ENCODE measurements at places on chromosomes 1 and 21.

DNA sequence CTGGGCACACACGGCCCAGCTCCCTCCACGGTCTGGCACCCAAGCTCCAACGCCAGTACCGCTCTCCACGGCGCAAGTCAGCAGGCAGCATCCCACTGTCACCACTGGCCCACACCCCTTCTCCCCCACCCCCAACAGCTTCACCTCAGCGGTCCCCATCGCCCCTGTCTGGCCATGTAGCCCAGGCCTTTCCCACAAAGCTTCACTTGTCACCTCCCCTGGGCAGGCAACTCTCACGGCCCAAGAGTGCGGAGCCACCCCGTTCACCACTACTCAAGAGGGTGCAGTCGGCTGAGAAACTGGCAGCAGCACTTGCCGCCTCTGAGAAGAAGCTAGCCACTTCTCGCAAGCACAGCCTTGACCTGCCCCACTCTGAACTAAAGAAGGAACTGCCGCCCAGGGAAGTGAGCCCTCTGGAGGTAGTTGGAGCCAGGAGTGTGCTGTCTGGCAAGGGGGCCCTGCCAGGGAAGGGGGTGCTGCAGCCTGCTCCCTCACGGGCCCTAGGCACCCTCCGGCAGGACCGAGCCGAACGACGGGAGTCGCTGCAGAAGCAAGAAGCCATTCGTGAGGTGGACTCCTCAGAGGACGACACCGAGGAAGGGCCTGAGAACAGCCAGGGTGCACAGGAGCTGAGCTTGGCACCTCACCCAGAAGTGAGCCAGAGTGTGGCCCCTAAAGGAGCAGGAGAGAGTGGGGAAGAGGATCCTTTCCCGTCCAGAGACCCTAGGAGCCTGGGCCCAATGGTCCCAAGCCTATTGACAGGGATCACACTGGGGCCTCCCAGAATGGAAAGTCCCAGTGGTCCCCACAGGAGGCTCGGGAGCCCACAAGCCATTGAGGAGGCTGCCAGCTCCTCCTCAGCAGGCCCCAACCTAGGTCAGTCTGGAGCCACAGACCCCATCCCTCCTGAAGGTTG, 97.6 kb downstream of the PIK3R3 start:
- H3K4me1 ChIP-seq, result no peaks in the 10 kb centered on the region
- H3K27me3 ChIP-seq, result no peaks in the 10 kb centered on the region
- H3K27ac ChIP-seq, result no peak overlapping the region
- peaks cover 14% of the 10 kb centered on the region for H3K36me3 ChIP-seq

DNA sequence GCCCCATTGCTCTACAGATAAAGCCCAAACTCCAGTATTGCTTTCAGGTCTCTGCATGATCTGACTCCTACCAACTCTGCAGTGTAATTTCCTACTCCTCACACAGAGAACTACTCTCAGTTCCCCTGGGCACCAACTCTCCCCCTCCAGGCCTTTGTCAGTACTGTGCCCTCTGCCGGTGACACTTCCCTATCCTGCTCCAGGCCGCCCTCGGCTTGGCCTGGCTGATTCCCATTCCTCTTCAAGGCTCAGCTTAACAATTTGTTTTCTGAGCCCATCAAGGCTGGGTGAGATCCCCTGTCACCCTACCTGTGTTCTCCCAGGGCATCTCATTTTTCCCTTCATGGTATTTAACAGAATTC, 2.6 kb downstream of the SLAMF8 start:
- H3K27me3 ChIP-seq, result no peaks in the 10 kb centered on the region
- H3K36me3 ChIP-seq, result no peaks in the 10 kb centered on the region
- no peak overlapping the region for H3K27ac ChIP-seq
- DNase-seq, result no peak
- H3K4me1 ChIP-seq, result peaks cover 4% of the 10 kb centered on the region
- no peak overlapping the region for H3K4me3 ChIP-seq

DNA sequence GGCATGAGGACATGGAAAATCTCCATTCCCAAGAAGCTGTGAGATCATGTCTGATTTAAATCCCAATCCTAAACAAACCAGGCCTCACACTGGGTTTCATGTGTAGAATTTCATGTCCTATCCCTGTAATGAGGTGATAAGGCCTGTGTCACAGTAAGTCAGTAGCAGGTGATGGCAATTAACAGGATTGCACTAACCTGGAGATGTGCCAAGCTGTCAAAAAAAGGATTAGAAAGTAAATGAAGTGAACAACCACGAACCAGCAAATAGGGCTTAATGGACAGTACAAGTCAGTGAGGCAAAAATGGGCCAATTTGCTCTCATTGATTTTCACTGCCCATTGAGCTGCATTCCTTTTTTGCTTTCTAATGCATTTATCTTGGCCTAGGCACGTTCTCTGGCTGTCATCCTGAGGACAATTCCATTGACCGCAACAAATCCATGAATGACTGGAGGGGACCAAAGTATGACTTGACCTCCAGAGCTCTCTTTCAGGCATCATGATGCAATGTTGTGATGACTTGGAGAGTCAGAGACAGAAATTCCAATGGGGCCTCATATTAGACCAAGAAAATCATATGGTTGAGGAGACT, 673.6 kb upstream of the ADGRL2 start:
- no peaks in the 10 kb centered on the region for H3K36me3 ChIP-seq
- H3K4me1 ChIP-seq, result no peaks in the 10 kb centered on the region
- no peaks in the 10 kb centered on the region for H3K27me3 ChIP-seq
- no peak overlapping the region for H3K27ac ChIP-seq
- H3K4me3 ChIP-seq, result no peak overlapping the region
- no peak for DNase-seq

- no peaks in the 10 kb centered on the region for H3K36me3 ChIP-seq
- H3K4me1 ChIP-seq, result no peaks in the 10 kb centered on the region
- H3K27ac ChIP-seq, result no peak overlapping the region
- H3K27me3 ChIP-seq, result no peaks in the 10 kb centered on the region
These were observed 30.0 kb upstream of the SDE2 start for GRCh38 chr1:226029093-226029496.

- no peak for DNase-seq
- H3K4me1 ChIP-seq, result peaks cover 9% of the 10 kb centered on the region
- no peaks in the 10 kb centered on the region for H3K36me3 ChIP-seq
- peaks cover 16% of the 10 kb centered on the region for H3K27me3 ChIP-seq
These were observed 17.7 kb downstream of the RAP1GAP start for GRCh38 chr1:21651214-21652042.

GRCh38 chr1:198986036-198986435, 347.2 kb downstream of the PTPRC start:
- no peak overlapping the region for H3K4me3 ChIP-seq
- no peaks in the 10 kb centered on the region for H3K27me3 ChIP-seq
- H3K4me1 ChIP-seq, result no peaks in the 10 kb centered on the region
- H3K36me3 ChIP-seq, result no peaks in the 10 kb centered on the region
- H3K27ac ChIP-seq, result no peak overlapping the region

DNA sequence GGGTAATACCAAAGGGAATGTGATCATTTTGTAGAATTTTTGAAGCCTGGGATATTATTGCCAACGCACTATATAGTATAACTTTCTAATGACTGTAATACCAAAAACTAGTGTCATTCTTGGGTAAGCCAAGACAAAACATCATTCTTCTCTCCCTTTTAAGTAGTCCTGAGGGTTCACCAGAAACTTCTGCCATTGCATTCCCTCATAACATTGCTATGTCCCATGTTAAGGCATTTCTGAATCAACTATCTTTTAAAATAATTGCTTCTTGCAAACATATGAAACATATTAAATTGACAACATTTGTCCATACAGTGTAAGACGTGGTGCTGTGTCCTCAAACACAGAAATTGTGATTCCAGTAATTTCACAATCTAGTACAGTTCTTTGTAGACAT, 29.9 kb upstream of the C1orf21 start:
- H3K4me3 ChIP-seq, result no peak overlapping the region
- no peak for DNase-seq
- H3K4me1 ChIP-seq, result no peaks in the 10 kb centered on the region
- H3K36me3 ChIP-seq, result no peaks in the 10 kb centered on the region
- no peak overlapping the region for H3K27ac ChIP-seq

- peaks cover 43% of the 10 kb centered on the region for H3K27me3 ChIP-seq
- H3K4me3 ChIP-seq, result no peak overlapping the region
- DNase-seq, result no peak
- no peaks in the 10 kb centered on the region for H3K4me1 ChIP-seq
These were observed 19.3 kb downstream of the TMCO4 start for GRCh38 chr1:19780267-19780877.

DNA sequence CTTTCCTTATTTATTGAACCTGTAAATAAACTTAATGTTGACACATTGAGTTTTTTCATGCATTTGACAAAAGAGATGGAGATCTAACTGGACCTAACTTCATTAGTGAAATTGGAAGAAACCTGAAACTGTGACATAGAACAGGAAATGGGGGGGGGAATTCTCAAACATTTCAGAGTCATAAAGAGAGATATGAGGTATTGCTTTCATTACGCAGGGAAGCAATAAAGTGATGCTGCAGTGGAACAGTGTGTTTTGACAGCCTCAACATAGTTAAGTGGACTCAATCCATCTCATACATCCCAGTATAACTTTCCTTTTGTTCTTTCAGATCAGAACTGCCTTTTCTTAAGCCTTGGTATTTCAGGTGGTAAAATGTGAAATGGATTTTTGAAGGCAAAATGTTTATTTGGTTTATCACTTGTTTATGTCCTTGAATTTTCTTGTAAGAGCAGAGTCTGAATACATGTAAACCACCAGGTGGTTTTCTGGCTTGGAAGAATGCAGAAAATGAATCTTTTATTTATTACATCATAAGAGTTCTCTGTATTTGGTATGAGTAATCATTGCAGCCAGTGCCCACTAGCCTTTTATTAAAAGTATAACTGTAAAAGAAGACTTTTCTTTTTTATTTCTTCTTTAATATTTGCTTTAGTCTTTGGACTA, 132.5 kb downstream of the ZNF326 start:
- no peak overlapping the region for H3K4me3 ChIP-seq
- no peaks in the 10 kb centered on the region for H3K27me3 ChIP-seq
- no peak for DNase-seq
- H3K27ac ChIP-seq, result no peak overlapping the region

GRCh38 chr1:245418077-245418476, 263.3 kb downstream of the KIF26B start:
- no peaks in the 10 kb centered on the region for H3K27me3 ChIP-seq
- no peak overlapping the region for H3K4me3 ChIP-seq
- no peak for DNase-seq
- H3K27ac ChIP-seq, result no peak overlapping the region
- H3K36me3 ChIP-seq, result no peaks in the 10 kb centered on the region
- no peaks in the 10 kb centered on the region for H3K4me1 ChIP-seq

DNA sequence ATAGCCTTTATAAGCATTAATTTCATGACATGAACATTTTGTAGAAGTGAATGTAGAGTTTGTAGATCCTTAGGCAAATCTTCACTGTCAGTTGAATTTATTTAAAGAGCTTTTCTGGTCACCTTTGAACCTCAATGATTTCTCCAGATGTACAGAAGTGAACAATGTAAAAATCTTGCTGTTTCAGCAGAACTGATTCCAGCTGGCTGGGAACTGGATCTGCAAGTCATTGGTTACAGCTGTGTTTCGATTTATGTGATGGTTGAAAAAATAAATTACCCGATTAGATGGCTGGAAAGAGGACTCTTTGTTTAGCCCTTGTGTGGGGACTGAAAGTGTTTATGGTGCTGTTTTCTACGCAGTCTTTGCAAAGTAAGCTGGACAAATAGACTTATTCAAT, 849.8 kb downstream of the USP25 start:
- no peaks in the 10 kb centered on the region for H3K4me1 ChIP-seq
- H3K36me3 ChIP-seq, result no peaks in the 10 kb centered on the region
- no peak overlapping the region for H3K27ac ChIP-seq
- no peak for DNase-seq

DNA sequence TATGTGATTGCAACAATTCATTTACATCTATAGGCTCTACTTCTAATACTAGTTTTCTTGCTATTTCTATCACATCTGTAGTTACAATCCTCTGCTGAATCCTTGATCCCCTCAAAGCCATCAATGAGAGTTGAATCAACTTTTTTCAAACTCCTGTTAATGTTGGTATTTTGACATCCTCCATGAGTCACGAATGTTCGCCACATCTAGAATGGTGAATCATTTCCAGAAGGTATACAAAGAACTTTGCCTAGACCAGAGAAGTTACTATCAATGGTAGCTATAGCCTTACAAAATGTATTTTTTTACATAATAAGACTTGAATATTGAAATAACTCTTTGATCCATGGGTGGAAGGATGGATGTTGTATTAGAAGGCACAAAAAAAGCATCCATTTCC, 110.0 kb downstream of the AMY1C start:
- no peak overlapping the region for H3K4me3 ChIP-seq
- no peak for DNase-seq
- no peaks in the 10 kb centered on the region for H3K36me3 ChIP-seq
- H3K27me3 ChIP-seq, result no peaks in the 10 kb centered on the region
- no peak overlapping the region for H3K27ac ChIP-seq

DNA sequence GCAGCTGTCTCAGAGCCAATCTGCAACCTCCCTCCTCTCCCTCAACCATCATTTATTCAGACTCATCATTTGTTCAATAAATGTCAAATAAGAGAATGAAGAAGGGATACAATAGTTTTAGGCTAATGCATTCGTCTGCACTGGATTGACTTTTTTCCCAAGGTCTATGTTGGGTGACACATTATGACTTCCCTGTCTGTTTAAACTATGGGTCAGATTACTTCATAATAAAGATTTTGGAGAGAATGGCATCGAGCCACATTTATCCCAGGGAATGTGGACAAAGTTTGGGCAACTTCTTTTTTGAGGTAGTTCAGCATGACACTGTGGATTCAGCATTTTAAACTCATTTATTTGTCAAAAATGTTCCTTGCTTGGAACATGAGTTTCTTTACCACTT, 107.4 kb upstream of the ADGRL2 start:
- no peak overlapping the region for H3K27ac ChIP-seq
- no peaks in the 10 kb centered on the region for H3K27me3 ChIP-seq
- peaks cover 4% of the 10 kb centered on the region for H3K4me1 ChIP-seq

DNA sequence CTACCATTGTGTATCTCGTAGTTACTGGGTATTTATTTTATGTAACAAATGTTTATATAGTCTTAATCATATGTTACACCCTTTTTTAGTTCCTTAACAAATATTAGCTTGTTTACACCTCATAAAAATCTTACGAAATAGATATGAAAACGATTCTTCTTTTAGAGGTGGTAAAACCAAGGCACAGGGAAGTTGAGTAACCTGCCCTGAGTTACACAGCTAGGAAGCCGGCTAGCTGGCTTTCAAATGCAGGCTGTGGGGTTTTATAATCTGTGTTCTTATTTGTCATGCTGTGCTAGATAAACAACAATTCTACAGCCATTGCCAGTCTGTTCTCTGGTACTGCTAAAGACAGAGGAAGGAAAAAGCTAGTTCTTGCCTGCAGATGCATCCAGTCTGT, 109.6 kb downstream of the NOS1AP start:
- H3K4me1 ChIP-seq, result peaks cover 18% of the 10 kb centered on the region
- no peak overlapping the region for H3K4me3 ChIP-seq
- no peak for DNase-seq
- no peaks in the 10 kb centered on the region for H3K36me3 ChIP-seq
